Mesenchymal stem cell (in vitro differentiated cells and primary cell): ENCODE measurements at places on chromosomes 1 and 21.

DNA sequence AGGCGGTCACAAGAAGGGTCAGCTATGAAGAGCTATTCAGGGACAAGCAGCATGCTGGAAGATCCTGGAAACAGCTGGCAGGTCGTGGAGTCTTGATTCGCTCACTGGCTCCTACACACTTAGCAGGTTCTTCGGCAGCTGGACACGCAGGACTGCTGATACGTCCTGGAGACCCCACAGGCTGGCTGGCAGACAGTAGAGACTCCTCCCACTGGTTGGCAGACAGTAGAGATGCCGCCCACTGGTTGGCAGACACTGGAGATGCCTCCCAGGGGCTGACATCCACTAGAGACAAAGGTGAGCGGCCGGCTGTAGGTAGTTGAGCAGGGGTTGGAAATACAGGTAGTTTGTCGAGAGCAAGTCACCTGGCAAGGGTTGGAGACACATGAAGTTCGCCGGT, 466 bp downstream of the KRTAP11-1 start:
- no peaks in the 10 kb centered on the region for H3K36me3 ChIP-seq
- no peaks in the 10 kb centered on the region for H3K4me1 ChIP-seq
- H3K27ac ChIP-seq: no peak overlapping the region
- DNase-seq: no peak

DNA sequence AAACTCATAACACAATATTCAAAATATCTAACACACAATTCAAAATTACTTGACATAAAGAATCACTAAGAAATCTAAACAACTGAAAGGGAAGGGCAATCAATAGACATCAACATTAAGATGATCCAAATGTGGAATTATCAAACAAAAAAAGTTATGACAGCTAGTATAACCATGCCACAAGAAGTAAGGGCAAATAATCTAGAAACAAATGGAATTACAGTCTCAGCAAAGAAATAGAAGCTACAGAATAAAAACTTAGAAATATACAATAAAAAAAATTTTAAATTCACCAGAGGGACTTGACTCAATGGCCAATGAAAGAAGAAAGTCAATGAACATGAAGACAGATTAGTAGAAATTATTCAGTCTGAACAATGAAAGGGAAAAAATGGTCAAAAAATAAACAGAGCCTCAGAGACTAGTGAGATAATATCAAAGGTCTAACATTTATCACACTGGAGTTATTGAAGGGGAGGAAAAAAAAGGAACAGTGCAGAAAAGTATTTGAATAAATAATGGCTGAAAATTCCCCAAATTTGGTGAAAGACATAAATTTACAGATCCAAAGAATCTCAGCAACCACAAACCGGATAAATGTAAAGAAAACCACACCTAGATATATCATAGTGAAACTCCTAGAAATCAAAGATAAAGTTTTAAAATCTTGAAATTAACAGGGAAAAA, 41.8 kb downstream of the BARHL2 start:
- no peak for DNase-seq
- no peaks in the 10 kb centered on the region for H3K4me1 ChIP-seq
- no peak overlapping the region for H3K4me3 ChIP-seq
- H3K27me3 ChIP-seq: no peaks in the 10 kb centered on the region
- no peak overlapping the region for H3K27ac ChIP-seq

- H3K27me3 ChIP-seq: no peaks in the 10 kb centered on the region
- DNase-seq: no peak
- H3K36me3 ChIP-seq: no peaks in the 10 kb centered on the region
- H3K4me3 ChIP-seq: no peak overlapping the region
- no peaks in the 10 kb centered on the region for H3K4me1 ChIP-seq
These were observed 43.2 kb upstream of the ZNF281 start for GRCh38 chr1:200452850-200453552.

DNA sequence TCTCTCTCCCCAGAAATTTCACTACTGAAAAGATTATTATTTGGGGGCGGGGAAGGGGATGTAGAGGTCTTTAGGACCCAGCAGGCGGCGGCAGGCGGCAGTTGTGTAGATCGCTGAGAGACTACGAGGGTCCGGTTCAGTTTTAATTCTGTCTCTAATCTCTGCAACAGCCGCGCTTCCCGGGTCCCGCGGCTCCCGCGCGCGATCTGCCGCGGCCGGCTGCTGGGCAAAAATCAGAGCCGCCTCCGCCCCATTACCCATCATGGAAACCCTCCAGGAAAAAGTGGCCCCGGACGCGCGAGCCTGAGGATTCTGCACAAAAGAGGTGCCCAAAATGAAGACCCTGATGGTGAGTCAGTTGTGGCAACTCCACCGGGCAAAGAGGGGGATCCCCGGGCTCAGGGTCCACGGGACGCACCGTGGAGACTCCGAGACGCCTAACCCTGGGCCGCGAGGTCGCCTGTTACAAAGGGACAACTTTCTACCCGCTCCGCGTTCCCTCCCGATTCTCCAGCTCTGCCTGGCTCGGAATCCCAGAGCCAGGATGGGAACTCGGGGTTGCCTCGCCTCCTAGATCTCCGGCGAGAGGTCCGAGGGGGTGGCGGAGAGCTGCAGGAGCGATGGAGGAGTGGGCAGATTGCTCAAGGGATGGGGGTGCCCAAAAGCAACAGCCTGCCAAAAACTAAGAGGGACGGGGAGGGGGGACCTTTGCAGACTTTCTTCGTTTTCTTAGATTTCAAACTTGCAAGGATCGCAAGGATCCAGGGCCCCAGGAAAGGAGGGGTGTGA, at the start of gene ST6GALNAC5:
Gene ST6GALNAC5 (plus strand): TSS at position 139 of the 789 bp plus-strand sequence.
- peaks cover 18% of the 10 kb centered on the region for H3K4me1 ChIP-seq
- H3K27ac ChIP-seq: no peak within 1 kb of the TSS
- no peaks in the 10 kb centered on the region for H3K36me3 ChIP-seq

- no peaks in the 10 kb centered on the region for H3K27me3 ChIP-seq
- H3K4me3 ChIP-seq: no peak overlapping the region
- H3K36me3 ChIP-seq: no peaks in the 10 kb centered on the region
- peaks cover 47% of the 10 kb centered on the region for H3K4me1 ChIP-seq
- no peak for DNase-seq
- no peak overlapping the region for H3K27ac ChIP-seq
These were observed 153.5 kb upstream of the TMEM51 start for GRCh38 chr1:15000030-15000429.

- H3K4me1 ChIP-seq: peaks cover 6% of the 10 kb centered on the region
- no peaks in the 10 kb centered on the region for H3K27me3 ChIP-seq
- H3K27ac ChIP-seq: peak overlapping the region; percentile 45
- no peak overlapping the region for H3K4me3 ChIP-seq
These were observed 38.6 kb downstream of the ATP1B1 start for GRCh38 chr1:169144941-169145626.

- peaks cover 6% of the 10 kb centered on the region for H3K36me3 ChIP-seq
- peaks cover 14% of the 10 kb centered on the region for H3K4me1 ChIP-seq
- H3K4me3 ChIP-seq: peak overlapping the region; percentile 99
- no peaks in the 10 kb centered on the region for H3K27me3 ChIP-seq
These were observed 24.1 kb downstream of the CELA3A start for GRCh38 chr1:22025368-22026155.

GRCh38 chr21:45405271-45405818, 380 bp downstream of the COL18A1 start:
- peak overlapping the region; percentile 75 for H3K4me3 ChIP-seq
- DNase-seq: peak; percentile 51
- H3K4me1 ChIP-seq: peaks cover 52% of the 10 kb centered on the region
- no peak overlapping the region for H3K27ac ChIP-seq

DNA sequence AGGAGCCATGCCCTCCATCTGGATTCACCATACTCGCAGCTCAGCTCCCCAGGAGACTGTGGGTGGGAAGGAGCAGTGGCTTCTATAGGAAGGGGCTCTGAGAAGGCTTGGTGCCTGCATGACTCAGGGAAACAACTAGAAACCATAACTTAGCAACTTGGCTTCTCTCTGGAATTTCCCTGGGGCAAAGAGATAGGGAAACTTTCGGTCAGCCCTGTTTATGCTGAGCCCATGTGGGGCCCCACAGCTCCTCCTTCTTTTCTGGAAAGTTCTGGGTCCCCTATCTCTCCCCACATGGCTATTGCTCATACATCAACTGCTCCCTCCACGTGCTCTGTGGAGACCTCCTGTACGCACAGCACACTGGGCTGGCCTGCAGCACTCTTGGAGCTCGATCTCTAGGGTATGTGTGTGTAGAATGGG, 39.3 kb downstream of the PLEKHA6 start:
- H3K27ac ChIP-seq: no peak overlapping the region
- H3K27me3 ChIP-seq: peaks cover 9% of the 10 kb centered on the region
- H3K36me3 ChIP-seq: no peaks in the 10 kb centered on the region
- DNase-seq: peak; percentile 94

DNA sequence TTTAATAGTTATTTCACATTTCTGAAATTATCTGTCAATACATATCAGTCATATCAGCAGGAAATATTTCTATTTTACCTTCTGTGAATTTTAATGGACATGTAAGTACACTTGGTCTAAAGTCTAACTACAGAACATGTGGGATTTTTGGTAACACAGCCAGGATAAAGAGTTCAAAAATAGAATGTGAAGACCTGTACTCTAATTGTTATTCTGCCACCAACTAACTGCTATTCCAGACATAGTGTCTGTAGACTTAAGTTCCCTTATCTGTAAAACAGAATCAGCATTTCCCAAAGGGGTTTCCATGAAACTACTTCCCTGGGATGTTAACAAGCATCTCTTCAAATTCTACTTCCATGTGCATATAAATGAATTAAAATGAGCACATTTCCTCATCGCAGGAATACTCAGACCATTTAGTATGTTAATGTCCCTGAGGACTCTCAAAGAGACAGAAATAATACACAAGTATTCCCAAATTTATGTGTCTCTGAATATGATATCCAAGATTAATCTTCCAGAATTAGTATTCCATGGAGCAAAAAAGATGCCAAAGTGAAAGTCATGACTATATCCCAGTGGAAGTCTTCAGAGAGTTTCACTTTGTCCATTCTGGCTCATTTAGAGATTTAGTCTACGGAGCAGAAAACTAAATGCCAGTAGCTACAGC, 325.6 kb downstream of the NEGR1 start:
- DNase-seq: no peak
- H3K36me3 ChIP-seq: no peaks in the 10 kb centered on the region
- no peaks in the 10 kb centered on the region for H3K4me1 ChIP-seq
- peak overlapping the region; percentile 68 for H3K4me3 ChIP-seq
- no peak overlapping the region for H3K27ac ChIP-seq

DNA sequence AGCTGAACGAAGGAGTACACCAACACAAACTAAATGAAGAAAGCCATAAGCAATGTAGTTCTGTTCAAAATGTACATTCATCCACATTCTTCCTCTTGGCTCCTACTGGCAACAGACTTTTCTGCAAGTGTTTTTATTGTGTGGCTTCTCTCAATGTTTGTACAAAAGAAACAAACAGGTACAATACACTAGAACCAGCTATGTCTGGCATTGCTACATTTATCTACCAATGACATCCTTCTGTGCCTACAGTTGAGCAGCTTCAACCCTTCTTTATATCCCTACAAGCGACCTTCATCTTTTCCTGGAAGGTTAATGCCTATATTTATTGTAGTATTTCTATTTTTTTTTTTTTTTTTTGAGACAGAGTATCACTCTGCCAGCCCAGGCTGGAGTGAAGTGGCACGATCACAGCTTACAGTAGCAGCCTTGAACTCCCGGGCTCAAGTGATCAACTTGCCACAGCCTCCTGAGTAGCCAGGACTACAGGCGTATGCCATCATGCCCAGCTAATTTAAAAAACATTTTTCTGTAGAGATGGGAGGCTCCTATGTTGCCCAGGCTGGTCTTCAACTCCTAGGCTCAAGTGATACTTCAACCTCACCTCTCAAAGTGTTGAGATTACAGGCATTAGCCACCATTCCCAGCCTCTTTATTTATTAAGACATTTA, 89.3 kb downstream of the ASH1L start:
- no peak for DNase-seq
- no peaks in the 10 kb centered on the region for H3K4me1 ChIP-seq
- H3K27ac ChIP-seq: no peak overlapping the region

DNA sequence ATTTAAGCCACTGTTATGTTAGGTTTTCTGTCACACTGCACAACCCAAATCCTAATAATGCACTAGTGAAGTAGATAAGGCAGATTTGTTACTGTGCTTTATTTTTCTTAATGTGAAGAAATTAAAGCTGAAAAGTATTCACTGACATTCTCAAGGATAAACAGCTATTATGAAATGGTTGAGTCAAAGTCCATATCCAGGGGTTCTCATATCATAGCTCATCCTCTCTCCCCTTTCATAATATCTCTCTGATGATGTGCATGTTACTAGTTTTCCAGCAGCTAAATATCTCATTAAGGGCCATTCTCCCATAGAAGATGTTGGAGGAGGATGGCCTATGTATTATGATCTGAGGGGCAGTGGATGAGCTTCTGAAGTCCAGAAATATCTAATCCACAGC, 53.6 kb upstream of the CCDC190 start:
- no peak for DNase-seq
- no peaks in the 10 kb centered on the region for H3K4me1 ChIP-seq
- H3K27ac ChIP-seq: no peak overlapping the region

DNA sequence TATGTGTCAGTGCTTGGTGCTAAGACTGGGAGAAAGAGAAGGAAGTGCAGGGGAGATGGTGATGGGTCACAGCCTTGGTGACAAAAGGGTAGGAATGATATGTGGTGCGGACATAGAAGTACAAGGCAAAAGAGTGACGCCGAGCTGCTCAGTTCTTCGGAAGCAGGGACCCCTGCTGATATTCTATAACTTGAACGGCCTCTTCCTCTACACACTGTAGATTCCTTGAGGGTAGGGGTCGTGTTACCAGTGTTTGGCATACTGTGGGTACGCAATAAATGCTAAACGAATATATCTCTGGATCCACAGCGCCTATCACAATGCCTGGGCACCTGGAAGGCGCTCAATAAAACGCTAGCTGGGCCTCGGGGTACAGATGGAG, 488 bp downstream of the DBT start:
- peak overlapping the region; percentile 70 for H3K27ac ChIP-seq
- H3K4me1 ChIP-seq: peaks cover 2% of the 10 kb centered on the region
- H3K36me3 ChIP-seq: no peaks in the 10 kb centered on the region
- no peaks in the 10 kb centered on the region for H3K27me3 ChIP-seq

DNA sequence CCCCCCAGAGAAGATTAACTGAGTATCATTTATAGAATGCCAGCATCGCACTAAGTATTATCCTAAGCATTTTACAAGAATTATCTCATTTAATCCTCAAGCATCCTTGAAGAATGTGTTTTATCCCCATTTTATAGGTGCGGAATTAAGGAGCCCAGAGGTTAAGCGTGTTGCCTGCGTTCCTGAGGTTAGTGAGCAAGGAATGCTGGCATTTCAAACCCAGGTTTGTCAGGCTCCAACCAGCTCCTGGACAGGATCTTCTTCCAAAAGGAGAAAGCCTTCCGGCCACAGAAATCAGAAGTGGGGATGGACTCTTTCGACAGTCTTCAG, 82.3 kb downstream of the SSBP3 start:
- no peak overlapping the region for H3K27ac ChIP-seq
- peaks cover 16% of the 10 kb centered on the region for H3K4me1 ChIP-seq
- H3K4me3 ChIP-seq: no peak overlapping the region
- no peaks in the 10 kb centered on the region for H3K27me3 ChIP-seq
- DNase-seq: no peak

GRCh38 chr1:214058076-214058475, 70.3 kb downstream of the PROX1 start:
- DNase-seq: no peak
- no peaks in the 10 kb centered on the region for H3K27me3 ChIP-seq
- no peak overlapping the region for H3K27ac ChIP-seq
- no peaks in the 10 kb centered on the region for H3K36me3 ChIP-seq
- H3K4me1 ChIP-seq: no peaks in the 10 kb centered on the region
